ENCODE measurements at places on chromosomes 6 and 20.
A peak's percentile ranks its signal among the peaks of the same experiment; 100 is the strongest.

DNA sequence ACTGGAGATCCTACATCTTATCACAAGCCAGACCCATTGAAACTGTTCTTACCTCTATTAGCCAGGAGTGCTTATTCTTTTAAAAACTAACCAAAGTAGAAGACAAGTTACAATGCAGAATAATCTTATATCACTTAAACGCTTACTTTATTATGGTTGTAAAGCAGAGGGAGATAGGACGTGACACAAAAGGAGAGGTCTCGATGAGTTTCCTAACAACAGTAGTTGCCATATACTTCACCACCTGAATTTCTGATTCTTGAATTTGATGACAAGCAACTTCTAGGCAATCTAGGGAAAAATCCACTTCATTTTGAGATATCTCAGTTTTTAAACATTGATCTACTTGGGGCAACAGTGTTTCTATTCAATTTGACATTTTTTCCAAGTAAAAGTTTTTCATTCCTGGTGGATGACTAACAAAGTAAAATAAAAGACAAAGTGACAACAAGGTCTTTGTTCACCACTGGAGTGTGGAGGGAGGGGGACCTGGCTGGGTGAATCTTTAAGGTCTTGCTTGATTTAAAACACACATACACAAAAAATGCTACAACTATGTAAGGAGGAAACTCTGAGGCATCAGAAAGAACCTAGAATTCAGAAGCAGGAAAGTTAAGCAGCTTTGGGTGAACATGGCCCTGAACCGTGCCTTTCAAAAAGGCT lies 110.9 kb downstream of the SMLR1 start:
- no peak overlapping the region for H3K4me3 ChIP-seq
- no peak overlapping the region for H3K27ac ChIP-seq
- no peaks in the 10 kb centered on the region for H3K4me1 ChIP-seq
- no peak for ATAC-seq
- peaks cover 6% of the 10 kb centered on the region for H3K36me3 ChIP-seq

DNA sequence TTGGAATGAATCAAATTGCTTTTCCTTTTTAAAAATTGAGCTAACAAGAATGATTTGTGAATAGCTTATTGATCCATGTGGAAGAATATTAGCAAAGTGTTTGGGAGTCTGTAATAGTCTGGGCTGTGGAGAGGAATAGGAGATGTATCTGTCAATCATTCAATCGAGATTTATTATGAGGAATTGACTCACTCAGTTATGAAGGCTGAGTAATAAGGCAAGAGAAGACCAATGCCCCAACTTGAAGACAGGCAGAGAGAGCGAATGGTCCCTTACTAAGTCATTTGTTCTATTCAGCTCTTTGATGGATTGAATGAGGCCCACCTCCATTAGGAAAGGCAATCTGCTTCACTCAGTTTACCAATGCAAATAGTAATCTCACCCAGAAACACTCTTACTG lies 403.0 kb downstream of the CD83 start:
- no peaks in the 10 kb centered on the region for H3K36me3 ChIP-seq
- no peaks in the 10 kb centered on the region for H3K4me1 ChIP-seq
- H3K27me3 ChIP-seq = no peaks in the 10 kb centered on the region
- no peak overlapping the region for H3K27ac ChIP-seq

- no peaks in the 10 kb centered on the region for H3K27me3 ChIP-seq
- H3K27ac ChIP-seq = no peak overlapping the region
- H3K36me3 ChIP-seq = peaks cover 8% of the 10 kb centered on the region
These were observed 44.4 kb downstream of the GOPC start for GRCh38 chr6:117557951-117558350.

GRCh38 chr6:31287619-31288018 lies 15.7 kb upstream of the HLA-C start:
- H3K27ac ChIP-seq = no peak overlapping the region
- H3K4me3 ChIP-seq = no peak overlapping the region
- H3K4me1 ChIP-seq = peaks cover 9% of the 10 kb centered on the region
- peaks cover 30% of the 10 kb centered on the region for H3K27me3 ChIP-seq
- H3K36me3 ChIP-seq = no peaks in the 10 kb centered on the region

- peak overlapping the region; percentile 93 for H3K27ac ChIP-seq
- no peaks in the 10 kb centered on the region for H3K27me3 ChIP-seq
- no peak overlapping the region for H3K4me3 ChIP-seq
- ATAC-seq = no peak
These were observed 2.7 kb downstream of the BCAS1 start for GRCh38 chr20:54067606-54068174.

Measured in stimulated activated memory B cell treated with anti-CD40 and anti-IgM and Interleukin-4, amounts not matched to agents 10 μg/mL and 1 μg/mL and 100 μg/mL, for 72 hours (primary cell).